ENCODE measurements at places on chromosomes 12 and 14.

GRCh38 chr14:35220920-35221319 is 71.3 kb upstream of the PSMA6 start:
- no peak for DNase-seq

GRCh38 chr14:99191395-99192027 is 80.5 kb downstream of the BCL11B start:
- no peak for DNase-seq

DNA sequence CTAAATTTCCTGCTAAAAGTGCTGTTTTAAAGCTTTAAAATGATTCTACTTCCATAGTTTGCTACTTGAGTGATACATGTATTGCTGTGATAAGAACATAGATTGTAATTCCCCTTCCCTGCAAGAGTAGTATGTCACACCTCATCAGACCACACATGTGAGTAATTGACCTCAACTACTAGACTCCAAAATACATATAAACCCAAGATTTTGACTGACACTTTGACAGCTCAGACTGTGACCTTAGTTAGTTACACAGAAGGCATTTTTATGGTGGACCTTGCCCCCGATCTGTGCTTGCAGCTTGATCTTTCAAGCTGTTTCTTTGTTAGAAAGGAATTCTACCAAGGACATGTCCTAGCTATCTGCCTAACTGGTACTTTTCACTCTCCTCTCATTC is 18.6 kb downstream of the APOBEC1 start:
- DNase-seq, result no peak

GRCh38 chr12:51531978-51532497 is 59.0 kb upstream of the SCN8A start:
- DNase-seq, result peak; percentile 56

GRCh38 chr12:3228552-3228951 is 151.4 kb downstream of the TSPAN9 start:
- no peak for DNase-seq

GRCh38 chr12:51844854-51845253 is 3.7 kb downstream of the FIGNL2 start:
- DNase-seq, result no peak

GRCh38 chr12:115074617-115075016 is 390.6 kb upstream of the TBX3 start:
- no peak for DNase-seq

DNA sequence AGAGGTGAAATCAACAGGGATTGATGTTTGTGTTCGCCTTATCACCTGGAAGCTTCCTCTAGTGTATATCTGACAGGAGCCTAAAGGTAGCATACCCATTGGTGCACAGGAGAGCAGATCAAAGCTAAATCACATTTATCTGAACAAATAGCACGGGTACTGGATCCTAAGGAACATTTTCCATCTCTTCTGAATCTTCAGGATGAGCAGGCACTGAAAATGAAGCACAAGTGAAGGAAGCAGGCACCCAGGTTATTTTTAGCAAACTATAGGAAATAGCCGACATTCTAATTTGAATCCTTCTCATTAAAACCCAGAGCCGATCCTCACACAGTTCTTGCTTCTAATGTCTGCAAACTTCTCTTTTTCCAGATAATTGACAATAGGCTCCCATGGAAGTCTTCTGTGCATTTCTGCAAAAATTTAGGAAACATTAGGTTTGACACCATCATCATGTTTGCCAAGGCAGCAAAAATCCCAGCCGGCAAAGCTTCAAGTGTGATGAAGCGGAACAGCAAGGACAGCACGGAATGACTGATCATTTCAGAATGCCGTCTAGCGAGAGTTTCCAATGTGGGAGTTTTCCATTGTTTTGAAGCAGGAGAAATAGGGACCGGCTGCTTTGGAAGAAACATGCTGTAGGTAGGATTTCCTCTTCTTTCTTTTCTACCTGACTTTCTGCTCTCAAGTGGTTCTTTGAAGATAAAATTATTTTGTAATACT is 24.3 kb upstream of the RGS6 start:
- no peak for DNase-seq

- no peak for DNase-seq
Observed at GRCh38 chr12:67709367-67709954, 60.9 kb downstream of the DYRK2 start.

GRCh38 chr12:18158774-18159557 is 69.0 kb upstream of the RERGL start:
- DNase-seq, result peak; percentile 35

- DNase-seq, result no peak
Observed at GRCh38 chr12:90833228-90833627, 121.7 kb downstream of the CCER1 start.

DNA sequence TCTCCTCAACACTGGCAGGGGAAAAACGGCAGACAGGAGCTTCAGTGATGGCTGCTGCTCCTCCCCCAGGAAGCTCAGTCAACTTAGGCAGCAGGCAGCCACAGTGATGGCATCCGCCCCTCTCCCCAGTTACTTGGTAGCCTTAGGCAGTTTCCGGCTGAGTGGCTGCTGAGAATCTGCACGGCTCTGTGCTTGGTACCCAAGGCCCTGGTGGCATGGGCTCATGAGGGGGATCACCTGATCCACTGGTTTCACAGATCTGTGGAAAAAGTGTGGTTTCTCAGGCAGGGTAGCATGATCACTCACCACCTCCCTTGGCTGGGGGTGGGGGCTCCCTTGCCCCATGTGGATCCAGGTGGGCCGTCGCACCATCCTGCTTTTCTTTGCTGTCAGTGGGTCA is 244.6 kb upstream of the MDGA2 start:
- no peak for DNase-seq

DNA sequence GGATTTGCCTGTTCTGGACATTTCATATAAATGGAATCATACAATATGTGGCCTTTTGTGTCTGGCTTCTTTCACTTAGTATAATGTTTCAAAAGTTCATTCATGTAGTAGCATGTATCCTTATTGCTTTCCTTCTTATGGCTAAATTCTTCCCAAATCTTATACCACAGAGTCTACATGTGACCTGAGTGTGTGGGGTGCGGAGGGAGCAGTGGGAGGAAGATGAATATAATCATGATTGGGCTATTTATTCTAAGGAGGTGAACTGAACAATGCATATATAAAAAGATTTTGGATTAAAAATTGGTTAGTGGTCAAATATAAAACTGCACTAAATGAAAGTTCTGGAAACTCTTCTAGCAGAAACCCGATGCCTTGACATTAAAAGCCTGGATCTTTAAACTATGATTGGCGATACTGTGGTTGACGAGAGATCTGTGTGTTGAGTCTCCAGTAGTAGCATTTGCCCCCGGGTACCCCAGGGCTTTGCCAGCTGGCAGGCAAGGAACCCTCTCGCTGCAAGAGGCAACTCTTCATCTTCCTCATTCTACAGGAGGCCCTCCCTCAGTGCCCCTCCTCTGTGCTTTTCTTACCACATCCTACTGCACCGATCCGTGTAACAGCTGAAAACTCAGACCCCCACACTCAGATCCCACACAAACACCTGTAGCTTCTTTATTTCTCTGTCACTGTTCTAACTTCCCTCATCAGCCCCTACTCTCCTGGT is 2.6 kb downstream of the CYP46A1 start:
- no peak for DNase-seq

DNA sequence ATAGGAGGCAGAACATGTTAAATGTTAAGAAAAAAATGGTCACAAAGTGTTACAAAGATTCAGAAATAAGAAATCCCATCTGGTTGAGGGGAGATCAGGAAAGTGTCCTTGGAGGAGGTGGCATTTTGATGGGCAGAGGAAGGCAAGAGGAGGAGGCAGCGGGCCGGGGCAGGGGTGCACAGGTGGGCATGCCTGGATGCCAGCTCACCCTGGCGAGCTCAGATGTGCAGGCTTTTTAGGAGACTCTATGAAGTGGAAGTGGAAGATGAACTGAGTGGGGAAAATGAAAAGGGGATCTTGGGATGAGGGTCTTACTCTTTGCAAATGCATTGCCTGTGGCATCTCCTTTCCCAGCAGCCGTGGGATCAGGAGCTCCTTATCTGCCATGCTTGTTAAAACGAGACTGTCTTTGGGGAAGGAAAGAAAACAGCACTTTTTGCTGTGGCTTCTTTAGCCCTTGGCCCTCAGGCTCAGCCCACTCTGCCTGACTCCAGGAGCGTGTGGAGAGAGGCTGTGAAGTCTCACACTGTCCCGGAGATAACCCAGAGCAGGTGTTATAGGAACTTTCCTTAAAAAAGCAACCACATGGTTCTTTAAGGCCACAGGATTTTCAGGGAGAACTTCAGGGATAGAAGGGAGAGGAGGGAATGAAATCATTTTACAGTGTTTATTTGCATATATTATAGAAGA is 62.6 kb downstream of the ELK3 start:
- DNase-seq, result no peak

GRCh38 chr14:94381149-94382030 is 7.0 kb downstream of the SERPINA1 start:
- DNase-seq, result no peak

- no peak for DNase-seq
Observed at GRCh38 chr12:12447837-12448236, 91.0 kb downstream of the BORCS5 start.

DNA sequence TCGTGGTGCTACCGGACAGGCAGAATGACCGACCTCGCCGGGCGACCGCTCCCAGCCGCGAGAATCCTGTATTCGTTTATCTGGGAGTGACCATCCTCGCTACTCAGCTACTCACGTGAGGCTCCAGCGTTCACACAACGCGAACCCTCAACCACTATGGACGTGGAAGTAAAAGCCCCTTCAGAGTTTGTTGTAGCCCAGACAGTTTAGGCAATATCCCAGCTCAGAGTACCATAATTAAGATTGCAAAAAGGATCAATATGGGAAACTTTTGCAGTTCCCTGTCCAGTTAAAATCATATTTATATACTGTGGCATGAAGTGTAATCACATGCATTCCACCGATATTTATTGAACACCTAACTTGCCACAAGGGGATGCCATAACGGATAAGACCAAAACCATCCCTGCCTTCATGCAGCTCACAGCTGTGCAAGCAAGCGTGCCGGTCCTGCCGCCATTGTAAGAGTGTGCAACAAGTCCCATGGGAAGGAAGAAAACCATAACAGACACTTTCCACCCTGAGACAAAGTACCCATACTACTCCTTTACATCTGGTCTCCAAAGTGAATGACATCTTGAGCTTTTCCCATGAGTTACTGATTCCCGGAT is 938 bp upstream of the MAX start:
- DNase-seq, result no peak

- no peak for DNase-seq
Observed at GRCh38 chr14:54148251-54148650, 191.6 kb upstream of the BMP4 start.

GRCh38 chr14:82533351-82533750 is 999.7 kb upstream of the SEL1L start:
- no peak for DNase-seq

DNA sequence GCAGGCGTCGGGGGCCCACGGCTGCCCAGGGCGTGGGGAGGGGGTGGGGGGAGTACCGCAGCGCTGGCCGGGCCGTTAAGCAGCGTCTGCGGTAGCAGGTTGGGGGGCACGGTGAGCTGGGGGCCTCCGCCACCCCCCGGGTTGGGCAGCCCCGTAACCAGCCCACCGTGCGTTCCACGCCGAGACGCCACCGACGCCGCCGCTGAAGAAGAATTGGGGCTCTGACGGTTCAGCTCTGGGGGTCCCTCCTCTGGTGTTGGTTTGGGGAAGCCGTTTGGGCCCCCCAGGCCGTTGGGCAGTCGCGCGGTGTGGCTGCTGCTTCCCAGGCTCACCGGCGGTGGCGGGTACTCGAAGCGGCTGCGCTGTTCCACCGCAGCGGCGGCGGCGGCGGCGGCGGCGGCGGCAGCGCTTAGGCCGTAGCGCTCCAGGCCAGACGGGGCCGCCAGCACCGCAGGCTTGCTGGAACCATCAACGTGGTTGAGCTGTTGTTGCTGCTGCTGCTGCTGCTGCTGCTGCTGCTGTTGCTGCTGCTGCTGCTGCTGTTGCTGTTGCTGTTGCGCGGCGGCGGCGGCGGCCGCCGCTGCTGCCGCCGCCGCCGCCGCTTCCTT is 1.5 kb downstream of the IRF2BPL start:
- no peak for DNase-seq

GRCh38 chr12:105256011-105256410 is 20.0 kb upstream of the APPL2 start:
- DNase-seq, result no peak

DNA sequence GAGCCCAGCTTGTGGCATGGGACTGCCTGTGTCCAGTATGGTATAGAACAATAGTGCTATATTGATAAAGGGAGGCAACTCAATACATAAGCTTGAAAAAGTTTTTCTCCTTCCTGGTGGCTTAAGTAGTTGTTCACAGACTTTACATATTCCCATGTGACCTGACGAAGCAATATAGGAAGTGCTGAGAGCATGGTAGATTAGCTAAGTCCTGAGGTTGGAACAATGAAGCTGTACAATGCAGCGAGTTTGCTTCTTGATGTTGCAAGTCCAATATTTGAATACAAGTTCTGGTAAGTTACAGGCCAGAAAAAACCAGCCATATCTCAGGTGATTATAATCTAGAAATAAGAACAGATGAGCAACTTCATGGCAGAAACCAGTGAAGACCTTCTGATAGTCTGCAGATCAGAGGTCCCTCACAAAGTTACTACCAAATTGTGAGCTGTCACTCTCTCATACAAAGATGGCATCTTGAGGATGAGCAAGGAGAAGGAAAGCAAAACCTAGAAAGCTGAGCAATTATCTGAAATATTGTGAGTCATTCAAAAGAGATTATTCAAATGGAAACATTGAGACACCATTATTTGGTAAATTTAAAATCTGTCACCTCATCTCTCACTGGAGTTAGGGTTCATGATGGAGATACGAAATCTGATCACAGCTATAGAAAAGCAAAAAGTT is 72.9 kb upstream of the BTG1 start:
- DNase-seq, result no peak

DNA sequence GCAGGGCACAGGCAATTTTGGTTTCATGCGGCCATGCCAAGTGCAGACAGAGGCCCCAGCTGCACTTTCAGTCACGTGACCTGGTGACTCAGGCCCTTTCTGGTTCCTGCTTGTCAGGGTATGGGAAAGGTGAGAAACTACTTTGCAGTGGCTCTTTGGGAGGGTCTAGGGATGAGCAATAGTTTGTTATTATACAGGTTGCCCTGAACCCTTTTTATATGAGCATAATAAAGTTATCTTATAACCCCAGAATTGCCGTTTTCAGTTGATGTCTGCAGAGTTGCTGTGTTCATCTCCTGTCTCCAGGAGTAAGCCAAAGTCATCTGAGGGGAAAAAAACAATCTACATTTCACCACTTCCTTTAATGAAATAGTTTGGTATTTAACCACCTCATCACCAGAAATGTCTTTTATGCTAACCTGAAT is 30.9 kb upstream of the EMP1 start:
- no peak for DNase-seq

DNA sequence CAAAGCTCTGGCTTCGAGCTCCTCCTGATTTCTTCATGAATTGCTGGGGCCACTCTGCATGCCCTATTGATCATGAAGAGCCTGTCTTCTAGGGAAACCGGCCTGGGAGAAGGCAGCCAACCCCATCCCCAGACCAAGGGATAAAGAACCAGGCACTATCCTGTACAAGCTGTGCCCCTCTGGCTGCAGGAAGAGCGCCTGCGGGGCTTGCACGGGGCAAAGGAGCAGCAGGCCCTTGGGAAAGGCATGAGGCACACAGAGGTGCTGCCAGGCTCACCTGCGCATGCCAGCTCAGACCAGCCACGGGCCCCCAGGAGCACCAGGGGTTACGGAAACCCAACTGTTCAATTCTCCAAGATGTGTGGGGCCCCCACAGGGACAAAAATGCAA is 2.1 kb downstream of the ITPK1 start:
- no peak for DNase-seq

Measured in amniotic stem cell (primary cell).